ENCODE measurements at places on chromosomes 16 and 17. TPM values are rescaled to one million over a fixed set of nuclear protein-coding genes. Genes with fewer than 3 reads are reported as not detected.

Gene ADAD2
- 1.9 TPM for total RNA-seq

Gene NOL3
- 38.4 TPM for total RNA-seq

Gene PIPOX
- not detected for total RNA-seq

Gene P3H4
- 4.9 TPM for total RNA-seq

Gene SCO1
- total RNA-seq: 20.1 TPM

Gene WNT9B
- total RNA-seq: not detected

Gene CES5A
- total RNA-seq: not detected

Gene OTOA
- 0.38 TPM for total RNA-seq

Gene FOXC2
- 0.57 TPM for total RNA-seq

Gene GGT6
- total RNA-seq: 49.9 TPM

GRCh38 chr17:68906638-68907037, 48.6 kb downstream of the ABCA8 start:
- H3K4me1 ChIP-seq: peaks cover 35% of the 10 kb centered on the region
- H3K36me3 ChIP-seq: no peaks in the 10 kb centered on the region
- no peak overlapping the region for H3K27ac ChIP-seq
- DNase-seq: no peak

- H3K4me3 ChIP-seq: no peak overlapping the region
- no peaks in the 10 kb centered on the region for H3K4me1 ChIP-seq
- no peak for DNase-seq
Measured at GRCh38 chr16:72977127-72977526, 70.8 kb downstream of the ZFHX3 start.

GRCh38 chr17:61568219-61569072, 22.6 kb downstream of the NACA2 start:
- H3K4me1 ChIP-seq: no peaks in the 10 kb centered on the region
- no peak for DNase-seq
- no peak overlapping the region for H3K4me3 ChIP-seq
- H3K27me3 ChIP-seq: no peaks in the 10 kb centered on the region
- no peak overlapping the region for H3K27ac ChIP-seq

GRCh38 chr17:39450051-39450450, 1.0 kb downstream of the MED1 start:
- peak overlapping the region; percentile 81 for H3K4me3 ChIP-seq
- H3K36me3 ChIP-seq: no peaks in the 10 kb centered on the region
- H3K27me3 ChIP-seq: no peaks in the 10 kb centered on the region

DNA sequence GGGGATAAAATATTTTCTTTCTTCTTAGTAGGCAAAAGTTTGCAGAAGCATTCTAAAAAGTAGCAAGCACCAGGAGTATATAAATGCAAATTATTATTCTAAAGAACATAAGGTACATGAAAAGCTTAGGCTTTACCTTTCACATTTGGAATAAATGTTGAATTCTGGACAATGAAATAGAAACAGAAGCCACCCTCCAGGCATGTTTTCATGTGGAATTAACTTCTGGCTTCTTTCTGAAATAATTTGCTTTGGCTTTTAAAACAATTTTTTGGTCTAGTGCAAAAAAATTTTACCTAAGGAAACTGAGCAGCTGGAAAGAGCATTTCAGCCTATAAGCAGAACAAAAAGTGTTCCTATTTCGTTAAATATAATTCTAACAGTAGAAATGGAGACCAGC, 109.5 kb upstream of the CORO6 start:
- no peak for DNase-seq
- peaks cover 8% of the 10 kb centered on the region for H3K4me1 ChIP-seq
- H3K4me3 ChIP-seq: no peak overlapping the region
- H3K36me3 ChIP-seq: no peaks in the 10 kb centered on the region
- peak overlapping the region; percentile 46 for H3K27ac ChIP-seq

DNA sequence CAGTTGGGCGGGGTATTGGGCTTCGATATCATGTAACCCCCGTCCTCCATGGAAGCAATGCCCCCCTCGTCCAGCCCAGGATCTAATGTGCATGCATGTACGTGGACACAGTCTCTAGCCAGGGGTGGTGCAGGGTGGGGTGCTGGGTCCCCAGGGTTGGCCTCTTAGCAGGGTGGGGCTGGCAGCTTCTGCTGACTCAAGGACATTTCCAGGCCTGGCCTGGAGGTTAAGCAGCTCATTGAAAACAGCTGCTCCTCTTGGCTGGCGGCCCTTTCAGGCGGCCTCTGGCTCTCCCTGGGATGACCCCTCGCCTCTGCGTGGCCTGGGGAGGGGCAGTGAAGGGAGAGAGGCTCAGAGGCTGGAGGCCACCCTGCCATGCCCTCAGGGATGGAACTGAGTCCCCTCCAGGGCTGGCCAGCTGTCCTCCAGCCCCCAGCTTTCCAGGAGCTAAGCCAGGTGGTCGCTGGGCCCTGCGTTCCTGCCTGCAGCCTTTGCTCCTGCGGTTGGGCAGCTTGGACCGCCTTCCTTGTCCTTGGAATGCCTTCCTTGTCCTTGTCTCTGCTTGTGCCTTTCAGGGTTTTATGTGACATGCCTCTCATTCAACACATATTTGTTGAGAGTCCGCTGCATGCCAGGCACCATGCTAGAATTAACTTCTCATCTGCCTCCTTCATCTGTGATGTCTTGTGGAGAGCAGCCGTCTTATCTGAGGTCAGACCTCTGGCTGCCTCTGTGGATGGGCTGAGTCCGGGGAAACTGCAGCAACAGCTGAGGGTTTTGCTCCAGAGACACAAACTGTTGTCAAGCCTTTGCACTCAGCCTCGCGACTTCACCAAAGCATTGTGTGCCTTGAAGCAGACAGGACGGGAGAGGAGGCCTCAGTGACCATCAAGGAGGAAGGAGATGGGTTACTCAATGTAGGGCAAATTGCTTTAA, 26.6 kb downstream of the MRC2 start:
- peaks cover 5% of the 10 kb centered on the region for H3K36me3 ChIP-seq
- no peak overlapping the region for H3K4me3 ChIP-seq
- peak overlapping the region; percentile 78 for H3K27ac ChIP-seq

- DNase-seq: no peak
- no peak overlapping the region for H3K4me3 ChIP-seq
- no peaks in the 10 kb centered on the region for H3K27me3 ChIP-seq
- H3K27ac ChIP-seq: no peak overlapping the region
- H3K4me1 ChIP-seq: no peaks in the 10 kb centered on the region
Measured at GRCh38 chr16:61014869-61015268, 1021.4 kb downstream of the CDH8 start.

- H3K27me3 ChIP-seq: no peaks in the 10 kb centered on the region
- H3K4me1 ChIP-seq: peaks cover 4% of the 10 kb centered on the region
- no peaks in the 10 kb centered on the region for H3K36me3 ChIP-seq
- no peak overlapping the region for H3K4me3 ChIP-seq
Measured at GRCh38 chr17:46958041-46958591, 20.9 kb downstream of the RPRML start.

DNA sequence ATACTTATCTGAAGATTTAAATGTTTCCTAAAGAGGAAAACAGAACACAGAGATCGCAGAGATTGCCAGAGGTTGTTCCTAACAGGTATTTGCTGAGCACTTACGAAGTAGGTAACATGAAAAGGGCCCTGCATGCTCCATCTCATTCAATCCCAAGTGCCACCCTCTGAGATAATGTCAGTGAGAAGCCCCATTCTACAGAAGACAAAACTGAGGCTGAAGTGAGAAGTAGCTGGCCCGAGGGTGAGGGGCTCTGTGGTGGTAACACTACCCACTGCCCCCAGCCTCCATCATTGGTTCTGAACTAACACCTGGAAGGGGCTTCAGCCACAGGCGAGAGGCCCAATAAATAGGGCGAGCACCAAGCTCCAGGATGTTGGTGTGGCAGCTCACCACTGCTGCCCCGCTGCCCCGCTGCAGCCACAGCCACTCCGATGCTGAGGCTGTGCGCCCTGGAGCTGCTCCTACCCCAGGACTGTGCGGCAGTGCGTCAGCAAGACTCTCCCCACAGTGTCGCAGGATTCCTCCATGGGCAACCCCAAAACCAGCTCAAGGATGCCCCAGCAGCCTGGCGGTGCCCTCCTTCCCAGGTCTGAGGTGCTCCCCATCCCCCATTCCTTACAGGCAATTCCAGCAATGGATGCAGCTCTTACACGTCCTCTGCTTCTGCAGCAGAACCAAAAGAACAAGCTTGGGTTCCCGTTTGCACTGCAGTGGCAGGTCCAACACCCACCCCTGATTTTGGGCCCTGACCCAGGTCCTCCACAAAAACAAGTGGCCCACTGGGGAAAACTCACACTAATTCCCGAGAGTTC, 10.3 kb downstream of the FLCN start:
- no peaks in the 10 kb centered on the region for H3K27me3 ChIP-seq
- H3K27ac ChIP-seq: no peak overlapping the region
- no peak overlapping the region for H3K4me3 ChIP-seq
- no peak for DNase-seq
- H3K36me3 ChIP-seq: peaks cover 86% of the 10 kb centered on the region

- peak; percentile 65 for DNase-seq
- peak overlapping the region; percentile 82 for H3K27ac ChIP-seq
- H3K36me3 ChIP-seq: no peaks in the 10 kb centered on the region
- H3K27me3 ChIP-seq: no peaks in the 10 kb centered on the region
- H3K4me3 ChIP-seq: peak overlapping the region; percentile 25
- peaks cover 55% of the 10 kb centered on the region for H3K4me1 ChIP-seq
Measured at GRCh38 chr17:78383725-78384471, 5.4 kb downstream of the PGS1 start.

- no peak overlapping the region for H3K4me3 ChIP-seq
- DNase-seq: no peak
- H3K4me1 ChIP-seq: peaks cover 31% of the 10 kb centered on the region
- H3K27me3 ChIP-seq: no peaks in the 10 kb centered on the region
Measured at GRCh38 chr17:18966831-18967624, 15.1 kb downstream of the SLC5A10 start.

DNA sequence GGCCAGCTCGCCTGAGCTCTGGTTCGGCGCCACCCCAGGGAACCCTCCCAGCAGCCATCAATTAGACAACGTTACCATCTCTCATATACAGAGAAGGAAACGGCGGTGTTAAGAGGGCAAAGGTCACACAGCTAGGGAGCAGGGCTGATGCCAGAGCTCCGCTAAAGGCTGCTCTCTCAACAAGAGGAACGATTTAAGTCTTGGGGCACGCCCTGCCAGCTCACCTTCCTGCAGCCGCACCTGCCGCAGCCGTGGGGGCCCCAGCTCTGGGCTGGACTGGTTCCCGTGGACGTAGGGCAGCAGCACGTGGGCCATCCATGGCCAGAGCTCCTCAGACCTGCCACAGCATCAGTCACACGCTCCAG, 43.5 kb downstream of the PKD1 start:
- peaks cover 33% of the 10 kb centered on the region for H3K36me3 ChIP-seq
- DNase-seq: no peak
- no peak overlapping the region for H3K4me3 ChIP-seq
- peaks cover 3% of the 10 kb centered on the region for H3K4me1 ChIP-seq
- H3K27ac ChIP-seq: peak overlapping the region; percentile 56
- no peaks in the 10 kb centered on the region for H3K27me3 ChIP-seq

DNA sequence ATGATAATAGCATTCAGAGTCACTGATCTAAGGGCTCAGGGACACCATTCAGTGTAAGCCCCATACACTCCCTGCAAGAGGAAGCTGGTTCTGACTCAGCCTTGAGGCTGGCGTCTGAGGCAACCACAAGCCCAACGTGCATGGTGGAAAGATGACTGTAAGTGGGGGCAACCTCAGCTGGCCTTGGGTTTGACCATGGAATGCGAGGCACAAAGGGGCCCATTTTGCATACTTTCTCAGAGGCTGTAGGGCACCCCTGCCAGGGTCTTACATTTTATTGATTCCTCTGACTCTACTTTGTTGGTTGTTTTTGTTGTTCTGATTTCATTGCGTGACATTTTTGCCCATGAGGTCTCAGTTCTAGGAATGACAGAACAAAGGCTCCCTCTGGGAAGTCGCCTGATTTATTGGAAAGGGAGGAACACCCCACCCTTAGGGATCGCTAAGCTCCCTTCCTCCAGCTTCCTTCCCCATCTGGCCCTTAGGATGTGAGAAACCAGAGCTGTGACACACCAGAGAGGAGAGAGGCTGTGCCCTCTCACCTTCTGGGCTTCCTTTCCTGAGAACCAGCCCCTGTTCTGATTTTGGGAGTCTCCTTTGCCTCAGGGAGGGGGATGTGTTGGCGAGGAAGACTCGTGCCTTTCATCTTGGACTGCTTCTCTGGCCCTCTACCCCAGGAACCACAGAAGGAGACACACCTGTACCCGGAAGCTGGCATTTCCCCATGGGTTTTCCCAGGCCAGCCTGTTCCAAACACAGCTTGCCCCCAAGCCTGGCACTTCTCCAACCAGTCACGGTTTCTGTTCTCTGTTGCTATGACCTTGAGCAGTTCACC, 5.6 kb upstream of the CIITA start:
- H3K4me3 ChIP-seq: peak overlapping the region; percentile 2
- H3K4me1 ChIP-seq: peaks cover 13% of the 10 kb centered on the region
- no peak for DNase-seq

- H3K4me3 ChIP-seq: no peak overlapping the region
- H3K4me1 ChIP-seq: no peaks in the 10 kb centered on the region
- no peaks in the 10 kb centered on the region for H3K27me3 ChIP-seq
- no peak overlapping the region for H3K27ac ChIP-seq
- no peaks in the 10 kb centered on the region for H3K36me3 ChIP-seq
Measured at GRCh38 chr17:13883659-13884058, 185.6 kb upstream of the COX10 start.

- H3K4me1 ChIP-seq: peaks cover 20% of the 10 kb centered on the region
- no peak for DNase-seq
- no peak overlapping the region for H3K4me3 ChIP-seq
- no peaks in the 10 kb centered on the region for H3K36me3 ChIP-seq
- peaks cover 37% of the 10 kb centered on the region for H3K27me3 ChIP-seq
- no peak overlapping the region for H3K27ac ChIP-seq
Measured at GRCh38 chr17:77620282-77620681, 338.2 kb upstream of the TNRC6C start.

GRCh38 chr17:34723875-34724274, 144.5 kb downstream of the TMEM132E start:
- no peaks in the 10 kb centered on the region for H3K4me1 ChIP-seq
- no peak overlapping the region for H3K4me3 ChIP-seq
- H3K36me3 ChIP-seq: no peaks in the 10 kb centered on the region
- no peaks in the 10 kb centered on the region for H3K27me3 ChIP-seq

- no peaks in the 10 kb centered on the region for H3K27me3 ChIP-seq
- no peaks in the 10 kb centered on the region for H3K4me1 ChIP-seq
- DNase-seq: no peak
Measured at GRCh38 chr17:56298846-56299245, 145.6 kb downstream of the ANKFN1 start.

DNA sequence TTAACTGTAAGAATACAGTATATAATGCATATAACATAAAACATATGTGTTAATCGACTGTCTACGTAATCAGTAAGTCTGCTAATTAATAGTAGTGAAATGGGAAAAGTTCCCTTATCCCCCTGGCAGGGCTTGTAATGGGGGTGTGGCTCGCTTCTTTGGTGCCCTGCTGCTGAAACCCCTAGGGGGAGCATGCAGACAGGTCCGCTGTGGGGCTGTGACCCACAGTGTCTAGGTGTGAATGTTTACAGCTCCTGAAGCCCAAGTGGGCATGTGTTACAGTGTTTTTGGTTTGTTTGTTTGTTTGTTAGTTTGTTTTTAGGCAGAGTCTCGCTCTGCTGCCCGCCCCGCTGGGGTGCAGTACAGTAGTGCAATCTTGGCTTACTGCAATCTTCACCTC, 495.7 kb downstream of the SHISA9 start:
- H3K27me3 ChIP-seq: no peaks in the 10 kb centered on the region
- DNase-seq: no peak
- no peaks in the 10 kb centered on the region for H3K36me3 ChIP-seq
- no peak overlapping the region for H3K27ac ChIP-seq
- H3K4me3 ChIP-seq: no peak overlapping the region
